Astrocyte (in vitro differentiated cells and primary cell): ENCODE measurements at places on chromosomes 6 and 20.

GRCh38 chr6:162177746-162178145 is 549.8 kb downstream of the PRKN start:
- DNase-seq = peak; percentile 29

DNA sequence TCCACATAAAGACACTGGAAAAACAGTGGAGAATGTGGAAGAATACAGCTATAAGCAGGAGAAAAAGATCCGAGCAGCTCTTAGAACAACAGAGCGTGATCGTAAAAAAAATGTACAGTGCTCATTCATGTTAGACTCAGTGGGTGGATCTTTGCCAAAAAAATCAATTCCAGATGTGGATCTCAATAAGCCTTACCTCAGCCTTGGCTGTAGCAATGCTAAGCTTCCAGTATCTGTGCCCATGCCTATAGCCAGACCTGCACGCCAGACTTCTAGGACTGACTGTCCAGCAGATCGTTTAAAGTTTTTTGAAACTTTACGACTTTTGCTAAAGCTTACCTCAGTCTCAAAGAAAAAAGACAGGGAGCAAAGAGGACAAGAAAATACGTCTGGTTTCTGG is 57.1 kb downstream of the MAP3K4 start:
- DNase-seq = peak; percentile 69

- DNase-seq = no peak
These were observed 67.5 kb downstream of the JARID2 start for GRCh38 chr6:15313367-15313766.

DNA sequence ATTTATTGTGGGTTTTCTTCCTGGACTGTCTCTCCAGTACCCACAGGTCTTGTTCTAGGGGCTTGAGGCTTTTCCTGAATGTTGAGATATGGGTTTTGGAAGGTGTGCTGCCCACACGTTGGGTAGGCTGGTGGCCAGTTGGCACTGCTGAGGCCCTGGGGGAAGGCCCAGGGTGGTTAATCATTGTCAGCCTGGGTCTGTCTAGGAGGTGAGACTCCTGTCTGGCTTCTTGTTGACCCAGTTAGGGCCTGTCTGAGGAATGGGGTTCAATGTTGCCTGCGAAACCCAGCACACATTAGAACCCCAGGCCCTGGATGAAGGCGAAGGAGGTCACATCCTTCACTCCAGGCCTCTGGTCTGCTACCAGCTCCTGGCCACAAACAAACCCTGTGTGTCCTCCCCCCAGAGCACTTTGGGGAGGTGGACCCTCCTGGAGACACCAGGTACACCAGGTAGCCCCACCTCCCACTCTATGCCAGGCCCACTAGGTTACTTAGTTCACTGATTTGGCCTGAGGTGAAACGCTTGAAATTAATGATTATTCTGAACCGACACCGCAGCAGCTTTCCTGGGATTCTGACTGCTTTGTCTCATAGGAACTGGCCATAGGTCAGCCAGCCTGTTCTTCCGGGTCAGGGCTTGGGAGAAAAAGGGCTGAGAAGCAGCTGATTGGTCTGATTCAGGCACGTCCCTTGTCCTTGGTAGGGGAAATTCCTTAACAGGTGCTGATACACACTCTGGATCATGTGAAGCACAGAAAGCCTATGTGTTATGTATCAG is 15.2 kb downstream of the DNMT3B start:
- DNase-seq = peak; percentile 21

GRCh38 chr6:85449818-85450759 is at the start of gene NT5E:
NT5E (plus strand) TSS chr6:85450083; CDS start chr6:85450140, 57 bp downstream.
- peak; percentile 61 for DNase-seq
